Effector CD4-positive, alpha-beta T cell (primary cell): ENCODE measurements at places on chromosomes 5 and 9.

DNA sequence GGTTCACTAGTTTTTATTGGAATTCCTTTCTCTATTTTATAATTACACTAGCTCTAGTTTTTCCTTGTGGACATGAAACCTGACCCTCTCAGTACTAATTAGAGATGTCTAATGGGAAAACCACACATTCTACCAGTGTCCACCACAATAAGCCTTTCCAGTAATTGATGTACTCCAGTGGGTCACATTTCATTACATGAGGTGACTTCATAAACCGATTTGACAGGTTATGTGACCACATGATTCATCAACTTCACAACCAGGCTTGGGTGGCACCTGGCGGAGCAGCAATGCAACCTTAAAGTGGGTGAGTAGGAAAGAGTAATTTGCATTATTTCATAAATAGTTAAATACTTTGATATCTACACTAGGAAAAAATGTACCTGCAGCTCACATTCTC is 284.2 kb upstream of the ADAMTS16 start:
- DNase-seq = no peak

GRCh38 chr5:39531306-39531705 is 106.5 kb upstream of the DAB2 start:
- DNase-seq = no peak

DNA sequence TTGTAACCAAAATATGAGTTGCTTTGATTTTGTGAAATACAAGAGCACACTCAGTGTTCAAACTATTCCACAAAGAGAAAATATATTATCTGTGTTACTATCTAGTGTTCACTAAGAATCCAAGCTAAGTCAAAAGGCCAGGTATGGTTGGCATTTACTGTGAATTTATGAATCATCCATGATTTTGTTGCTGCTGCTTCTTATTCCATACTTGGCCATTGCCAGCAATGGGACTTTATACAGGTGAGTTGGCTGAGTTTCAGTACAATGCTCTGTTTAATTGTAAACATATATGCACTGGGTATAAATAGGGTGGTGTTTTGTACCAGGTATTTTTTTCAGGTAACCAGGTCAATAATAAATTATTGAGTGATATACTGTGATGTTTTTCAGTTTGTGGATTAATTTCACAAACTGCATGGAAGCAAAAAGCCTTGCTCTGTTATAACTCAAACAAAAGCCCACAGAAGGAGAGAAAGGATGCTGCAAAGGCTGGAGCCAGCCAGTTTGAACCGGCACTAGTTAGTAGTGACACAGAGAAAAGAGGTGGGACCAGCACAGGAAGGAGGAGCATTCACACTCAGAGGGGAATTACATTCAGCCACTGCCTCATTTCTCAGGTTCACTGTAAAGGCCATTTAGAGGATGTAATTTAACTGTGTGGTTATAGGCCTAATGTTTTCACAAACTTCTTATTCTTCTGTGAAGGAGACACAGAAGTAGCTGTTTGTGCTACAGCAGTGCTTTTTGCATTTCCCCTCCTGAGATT is 381.8 kb downstream of the ADGRV1 start:
- peak; percentile 5 for DNase-seq

GRCh38 chr5:91302958-91303357 is 80.2 kb downstream of the ARRDC3 start:
- no peak for DNase-seq

- DNase-seq = peak; percentile 32
Measured at GRCh38 chr9:4596165-4596922, 65.8 kb upstream of the PLPP6 start.

- DNase-seq = no peak
Measured at GRCh38 chr9:69657269-69657668, 14.9 kb downstream of the APBA1 start.

- no peak for DNase-seq
Measured at GRCh38 chr5:179271428-179271734, 73.9 kb downstream of the ADAMTS2 start.

DNA sequence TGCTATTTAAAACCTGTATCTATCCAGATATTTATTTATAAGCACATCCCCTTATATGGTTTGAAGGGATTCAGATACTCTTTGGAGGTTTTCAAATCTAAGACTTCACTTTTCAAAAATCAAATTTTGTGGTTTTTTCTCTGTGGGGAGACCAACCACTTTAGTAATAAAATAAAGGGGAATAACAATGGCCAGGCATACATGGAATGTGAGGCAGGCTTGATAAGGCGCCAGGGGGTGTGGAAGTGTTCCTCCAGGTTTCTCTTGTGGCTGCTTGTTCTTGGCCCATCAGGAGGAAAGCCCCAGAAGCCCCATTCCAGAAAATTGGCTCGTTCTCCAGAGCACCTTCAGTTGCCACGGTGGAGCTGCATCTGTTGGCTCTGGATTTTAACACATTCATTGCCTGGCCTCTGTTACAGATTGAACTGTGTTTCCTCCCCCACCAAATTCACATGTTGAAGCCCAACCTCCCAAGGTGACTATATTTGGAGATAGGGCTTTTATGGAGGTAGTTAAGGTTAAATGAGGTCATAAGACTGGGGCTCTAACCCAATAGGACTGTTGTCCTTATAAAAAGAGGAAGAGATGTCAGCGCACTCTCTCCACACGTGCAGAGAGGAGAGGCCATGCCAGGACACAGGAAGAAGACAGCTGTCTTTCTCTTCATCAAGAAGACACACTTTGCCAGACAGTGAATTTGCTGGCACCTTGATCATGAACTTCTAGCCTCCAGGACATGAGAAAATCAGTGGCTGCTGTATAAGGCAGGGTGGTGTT is 195.9 kb downstream of the TMEM38B start:
- DNase-seq = no peak

DNA sequence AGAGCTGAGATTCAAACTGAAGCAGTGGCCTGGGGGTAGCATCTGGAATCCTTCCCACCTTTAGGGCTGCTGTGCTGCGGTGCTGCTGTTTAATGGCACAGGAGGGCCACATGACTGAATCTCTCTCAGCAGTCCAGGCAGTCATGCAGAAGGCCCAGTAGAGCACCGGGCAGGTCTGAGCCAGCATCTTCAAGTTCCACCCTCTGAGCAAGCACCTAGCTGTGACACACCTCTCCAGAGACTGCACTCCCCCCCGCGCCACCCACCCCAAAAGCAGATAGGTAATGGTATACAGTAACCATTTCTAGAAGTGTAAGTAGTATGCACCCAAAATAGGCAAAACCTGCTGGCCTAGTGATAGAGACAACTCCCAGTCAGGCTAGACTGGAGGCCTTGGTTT is 8.2 kb downstream of the IL4 start:
- no peak for DNase-seq

- no peak for DNase-seq
Measured at GRCh38 chr9:12809720-12810119, 34.9 kb downstream of the LURAP1L start.

GRCh38 chr5:180816608-180817534 is 14.3 kb upstream of the MGAT1 start:
- DNase-seq = no peak

- DNase-seq = peak; percentile 19
Measured at GRCh38 chr9:90870621-90871326, 69.2 kb downstream of the SYK start.

GRCh38 chr5:143914756-143915155 is 102.8 kb downstream of the HMHB1 start:
- DNase-seq = no peak

- no peak for DNase-seq
Measured at GRCh38 chr5:59893429-59894227, at the start of gene PDE4D. PDE4D (minus strand) TSS chr5:59893726.

DNA sequence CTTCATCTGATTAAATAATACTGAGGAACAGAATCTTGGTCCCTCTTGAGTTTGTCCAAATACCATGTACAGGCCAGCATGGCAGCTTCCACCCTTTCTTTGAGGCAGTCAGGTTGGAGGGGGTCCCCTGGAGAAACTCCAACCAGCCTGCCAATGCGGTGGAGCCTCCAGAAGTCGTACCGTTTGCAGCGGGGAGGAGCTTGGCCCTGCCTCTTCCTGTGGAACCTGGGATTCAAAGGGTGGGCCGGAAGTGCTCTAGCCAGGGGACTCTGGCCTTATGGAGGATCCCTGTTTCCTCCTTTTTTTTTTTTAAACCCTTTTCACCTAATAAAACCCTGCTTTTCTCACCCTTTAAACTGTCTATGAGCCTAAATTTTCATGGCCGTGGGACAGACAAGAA is 216.3 kb upstream of the ZNF608 start:
- no peak for DNase-seq

DNA sequence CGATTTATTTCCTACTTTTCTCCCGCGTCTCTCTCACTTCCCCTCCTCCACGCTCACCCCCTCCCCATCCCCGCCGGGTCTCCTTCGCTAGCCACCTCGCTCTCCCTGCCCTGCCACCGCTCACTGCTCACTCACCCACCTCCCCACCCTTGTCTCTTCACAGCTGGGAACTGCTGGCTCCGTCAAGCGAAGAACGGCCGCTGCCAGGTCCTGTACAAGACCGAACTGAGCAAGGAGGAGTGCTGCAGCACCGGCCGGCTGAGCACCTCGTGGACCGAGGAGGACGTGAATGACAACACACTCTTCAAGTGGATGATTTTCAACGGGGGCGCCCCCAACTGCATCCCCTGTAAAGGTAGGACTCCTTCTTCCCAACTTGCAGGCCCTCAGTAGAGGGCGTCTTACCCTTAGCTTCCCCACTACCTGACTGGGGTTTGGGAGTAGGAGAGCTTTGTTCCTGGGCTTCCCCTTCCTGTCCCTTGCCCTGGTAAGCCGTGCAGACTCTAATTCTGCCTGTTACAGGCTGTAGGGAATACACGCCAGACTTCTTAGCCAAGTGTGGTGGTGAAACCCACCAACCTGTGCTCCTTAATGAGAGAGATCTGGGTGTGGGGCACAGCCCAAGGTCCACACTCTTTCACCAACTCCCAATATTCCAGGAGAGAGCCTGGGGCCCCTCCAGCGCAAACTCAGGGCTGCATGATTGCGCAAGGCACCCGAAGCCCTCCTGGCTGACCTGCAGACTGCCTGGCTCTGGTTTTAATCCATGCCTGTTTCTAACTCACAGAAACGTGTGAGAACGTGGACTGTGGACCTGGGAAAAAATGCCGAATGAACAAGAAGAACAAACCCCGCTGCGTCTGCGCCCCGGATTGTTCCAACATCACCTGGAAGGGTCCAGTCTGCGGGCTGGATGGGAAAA is 2.5 kb downstream of the FST start:
- peak; percentile 4 for DNase-seq

GRCh38 chr5:3197304-3198073 is 398.1 kb upstream of the IRX1 start:
- DNase-seq = no peak

GRCh38 chr9:101601904-101602765 is 7.4 kb upstream of the PPP3R2 start:
- DNase-seq = no peak

GRCh38 chr9:93258419-93258817 is 74.5 kb downstream of the WNK2 start:
- no peak for DNase-seq

DNA sequence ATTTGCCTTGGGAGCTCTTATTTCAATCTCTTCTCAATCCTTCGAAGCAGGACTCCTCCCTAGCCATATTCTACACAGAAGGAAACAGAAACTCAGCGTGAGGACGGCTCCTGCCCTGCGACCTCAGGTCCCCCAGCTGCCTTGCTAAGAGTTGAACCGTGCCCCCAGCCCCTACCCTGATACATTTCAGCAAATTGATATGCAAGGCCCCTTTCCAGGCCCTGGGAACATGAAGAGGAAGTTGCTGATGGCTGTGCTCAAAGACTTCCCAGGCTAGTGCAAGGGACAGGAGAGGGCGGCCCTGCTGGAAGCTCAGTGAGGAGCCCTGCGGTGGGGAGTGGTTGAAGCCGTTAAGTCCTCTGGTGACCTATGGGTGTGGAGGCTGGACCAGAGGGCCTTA is 41.5 kb downstream of the BOD1 start:
- DNase-seq = no peak

GRCh38 chr9:90775657-90776056 is 26.0 kb upstream of the SYK start:
- DNase-seq = no peak

- no peak for DNase-seq
Measured at GRCh38 chr5:152905286-152905685, 500.2 kb upstream of the NMUR2 start.

- no peak for DNase-seq
Measured at GRCh38 chr9:116951588-116952435, 264.7 kb downstream of the TRIM32 start.

- no peak for DNase-seq
Measured at GRCh38 chr5:1538276-1538675, 14.5 kb upstream of the LPCAT1 start.

GRCh38 chr9:133787754-133788025 is 49.5 kb upstream of the SARDH start:
- DNase-seq = no peak

DNA sequence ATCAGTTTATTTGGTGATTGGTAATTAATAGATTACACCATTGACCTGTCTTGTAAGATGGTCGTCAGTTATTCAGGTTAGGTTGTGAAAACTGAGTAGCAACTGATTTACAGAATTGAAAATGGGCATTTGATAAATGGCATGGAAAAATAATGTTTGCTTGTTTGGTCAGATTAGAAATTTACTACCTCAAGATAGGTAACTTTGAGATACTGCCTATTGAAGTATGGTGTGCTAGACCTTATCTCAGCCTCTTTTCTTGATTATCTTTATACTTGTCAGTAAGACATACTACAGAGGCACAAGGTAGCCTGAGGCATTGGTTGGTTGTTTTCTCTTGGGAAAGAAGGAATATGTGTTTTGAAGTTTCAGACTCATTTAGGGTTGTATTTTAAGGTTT is 174.5 kb downstream of the XRCC4 start:
- DNase-seq = no peak

DNA sequence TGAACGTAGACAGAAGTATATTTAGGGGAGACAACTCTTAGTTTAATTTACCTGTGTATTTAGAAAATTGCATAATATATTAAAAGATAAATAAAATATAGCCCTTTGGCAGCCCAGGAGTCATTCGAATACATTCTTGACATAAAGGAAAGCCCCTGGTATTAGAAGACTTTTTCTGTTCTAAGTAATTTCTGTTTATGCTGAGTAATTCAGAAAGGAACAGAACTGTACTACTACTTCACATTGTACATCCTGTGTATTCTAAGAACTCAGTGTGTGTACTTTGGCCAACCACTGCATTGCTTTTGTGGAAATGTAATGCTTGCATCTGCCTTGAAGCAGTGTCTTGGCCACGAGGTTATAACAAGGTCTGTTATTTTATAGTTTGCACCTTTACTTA is 136.4 kb downstream of the KDM4C start:
- DNase-seq = no peak

- no peak for DNase-seq
Measured at GRCh38 chr5:149617760-149618306, 36.5 kb downstream of the ARHGEF37 start.

GRCh38 chr5:133114166-133114932 is 62.5 kb downstream of the HSPA4 start:
- no peak for DNase-seq

GRCh38 chr9:122453677-122454135 is 24.0 kb downstream of the OR1J1 start:
- DNase-seq = no peak

DNA sequence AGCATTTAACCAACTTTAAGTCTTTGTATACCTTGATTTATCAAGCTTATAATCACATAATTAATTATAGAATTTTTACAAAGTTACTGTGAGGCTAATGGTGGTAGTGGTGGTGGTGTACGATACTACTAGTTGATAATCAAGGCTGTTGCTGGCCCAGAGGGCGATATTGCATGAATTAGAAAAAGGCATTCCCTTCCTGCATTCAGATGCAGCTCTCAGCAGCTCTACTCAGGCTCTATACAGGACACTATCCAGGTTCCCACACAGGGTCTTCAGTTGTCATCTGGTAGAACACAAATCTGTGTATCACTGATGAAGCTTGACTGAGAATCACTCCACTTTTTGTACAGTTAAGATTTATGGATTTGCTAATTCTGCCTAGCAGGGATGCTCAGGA is 562.8 kb upstream of the C9orf72 start:
- no peak for DNase-seq
